Brain microvascular endothelial cell (primary cell): ENCODE measurements at places on chromosomes 4 and X.

DNA sequence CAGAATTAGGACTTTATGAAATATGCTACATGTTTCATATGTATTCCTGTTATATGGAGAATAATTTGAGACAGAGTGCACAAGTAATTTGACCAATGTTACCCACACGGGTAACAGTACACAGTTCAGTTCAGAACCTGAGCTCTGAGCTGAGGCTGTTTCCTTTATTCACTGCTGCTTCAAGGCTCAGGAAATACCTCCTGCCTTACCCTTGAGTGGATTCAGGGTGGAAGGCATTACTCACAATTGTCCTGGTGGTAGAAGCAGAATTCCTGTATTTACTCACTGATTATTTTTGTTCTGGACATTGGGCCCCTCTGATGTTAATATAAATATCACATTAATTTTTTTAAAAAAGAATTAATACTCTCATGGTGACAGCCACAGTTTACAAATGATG lies 73.5 kb upstream of the CAMK2D start:
- DNase-seq, result peak; percentile 54

DNA sequence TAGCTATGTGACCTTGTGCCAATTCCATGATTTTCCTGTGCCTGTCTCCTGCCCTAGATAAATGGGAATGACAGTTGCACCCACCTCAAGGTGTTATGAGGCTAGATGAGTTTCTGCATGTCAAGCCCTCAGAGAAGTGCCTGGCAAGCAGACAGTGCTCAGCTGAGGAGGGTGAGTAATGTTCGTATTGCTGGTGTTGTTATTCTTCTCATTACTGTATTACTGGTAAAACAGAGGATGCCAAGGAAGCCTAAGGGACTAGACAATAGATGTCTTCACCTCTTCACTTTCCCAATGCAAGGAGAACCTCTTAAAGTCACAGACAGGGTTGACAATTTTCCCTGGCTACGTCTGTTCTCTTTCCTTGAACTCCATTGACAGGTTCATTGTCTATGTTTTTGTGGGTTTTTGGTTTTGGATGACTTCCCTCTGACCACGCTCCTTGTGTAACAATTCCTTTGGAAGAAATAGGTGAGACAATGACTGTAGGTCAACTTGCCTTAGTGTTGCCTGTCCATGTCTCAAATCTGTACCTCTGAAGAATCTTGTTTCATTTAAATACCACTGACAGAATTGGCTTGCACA lies 19.2 kb downstream of the ETDC start:
- DNase-seq, result no peak

DNA sequence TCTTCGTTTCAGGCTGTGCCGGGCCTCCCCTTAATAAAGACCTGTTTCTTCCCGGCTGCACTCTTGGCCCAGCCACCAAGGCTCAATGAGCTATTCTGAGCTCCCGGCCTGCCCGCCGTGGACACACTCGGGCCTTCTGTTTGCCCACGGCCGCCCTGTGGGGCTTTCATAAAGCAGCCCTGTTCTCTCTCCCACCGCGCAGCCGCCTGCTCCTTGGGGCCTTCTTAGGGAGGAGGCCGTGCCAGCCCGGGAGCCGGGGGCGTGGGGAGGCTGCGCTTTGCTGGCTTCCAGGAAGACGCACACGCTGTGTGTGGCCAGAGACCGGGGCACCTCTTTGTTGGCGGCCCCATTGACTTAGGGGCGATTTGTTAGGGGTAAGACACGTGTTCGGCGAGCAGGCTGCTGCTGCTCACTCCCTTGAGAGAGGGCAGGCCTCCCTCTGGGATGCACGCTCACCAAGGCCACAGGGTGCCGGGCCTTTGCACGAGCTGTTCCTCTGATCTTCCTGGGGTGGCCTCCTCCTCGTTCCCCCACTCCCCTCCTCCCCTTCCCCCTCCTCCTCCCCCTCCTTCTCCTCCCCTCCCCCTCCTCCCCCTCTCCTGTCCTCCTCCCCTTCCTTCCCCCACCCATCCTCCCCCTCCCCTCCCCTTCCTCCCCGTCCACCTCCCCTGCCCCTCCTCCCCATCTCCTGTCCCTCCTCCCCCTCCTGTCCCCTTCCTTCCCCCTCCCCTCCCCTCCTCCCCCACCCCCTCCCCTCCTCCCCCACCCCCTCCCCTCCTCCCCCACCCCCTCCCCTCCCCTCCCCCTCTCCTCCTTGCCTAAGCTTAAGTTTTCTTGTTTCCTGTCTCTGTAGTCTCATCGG lies 11.3 kb downstream of the BLOC1S4 start:
- DNase-seq, result peak; percentile 14

DNA sequence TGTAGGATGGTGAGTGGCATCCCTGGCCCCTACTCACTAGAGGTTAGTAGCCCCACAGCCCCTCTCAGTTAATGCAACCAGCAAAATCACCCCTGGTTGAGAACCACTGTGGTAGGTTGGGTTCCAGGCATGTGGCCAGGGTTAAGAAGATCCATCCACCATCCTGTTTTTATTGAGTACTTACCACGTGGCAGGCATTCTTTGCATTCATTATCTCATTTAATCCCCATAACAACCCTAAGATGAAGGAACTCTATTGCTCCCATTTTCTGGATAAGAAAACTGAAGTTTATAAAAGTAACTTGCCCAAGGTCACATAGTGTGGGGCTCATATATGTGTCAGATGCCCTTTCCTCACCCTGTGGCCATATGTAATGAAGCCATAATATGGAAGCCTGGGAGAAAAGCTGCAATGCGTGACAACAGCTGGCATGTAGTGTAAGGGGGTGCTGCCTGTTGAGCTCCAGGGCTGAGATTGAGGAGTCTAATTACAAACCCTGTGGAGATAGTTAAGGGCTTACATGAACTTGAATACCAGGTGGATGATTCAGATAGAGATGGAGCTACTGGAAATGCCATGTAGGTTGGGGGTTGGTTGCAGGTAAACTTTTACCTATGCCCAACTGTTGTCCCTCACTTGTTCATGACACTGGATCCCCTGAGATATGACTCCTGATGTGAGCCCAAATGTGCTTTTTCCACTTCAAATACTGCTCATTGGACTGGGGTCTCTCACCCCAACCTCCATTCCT lies 100.2 kb upstream of the PGRMC2 start:
- DNase-seq, result peak; percentile 14

DNA sequence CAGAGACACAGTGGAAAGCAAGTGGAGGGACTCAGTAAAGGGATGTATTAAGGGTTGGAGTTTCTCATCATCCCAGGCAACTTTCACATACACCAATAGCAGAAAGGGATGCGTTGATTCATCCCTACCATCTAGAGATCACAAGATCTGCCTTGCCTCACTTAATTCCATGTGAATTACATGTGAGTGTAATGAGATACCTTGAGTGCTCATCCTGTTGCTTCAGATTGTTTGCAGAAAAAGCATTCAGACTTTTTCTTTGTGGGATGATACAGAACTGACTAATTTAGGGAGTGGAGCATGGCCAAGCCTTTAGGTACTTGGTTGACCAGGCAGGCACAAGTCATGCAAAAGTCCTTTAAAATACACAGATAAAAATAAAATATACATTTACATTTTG lies 124.8 kb upstream of the SLIT2 start:
- DNase-seq, result peak; percentile 25

DNA sequence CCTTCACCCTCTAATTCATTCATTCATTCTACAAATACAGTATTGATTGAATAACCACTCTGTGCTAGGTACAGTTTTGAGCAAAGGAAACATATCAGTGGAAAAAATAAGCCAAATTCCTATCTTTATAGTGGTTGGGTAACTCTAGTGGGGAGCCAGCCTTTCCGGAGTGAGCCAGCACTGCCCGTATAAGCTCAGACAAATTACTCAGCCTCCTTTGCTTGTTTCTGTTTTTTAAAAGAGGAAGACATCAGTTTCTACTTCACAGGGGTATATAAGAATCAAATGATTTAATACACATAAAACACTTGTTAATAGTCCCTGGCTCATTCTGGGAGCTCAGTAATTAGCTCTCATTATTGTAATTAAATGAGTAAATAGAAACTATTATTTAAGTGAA lies 238.2 kb upstream of the MAD2L1 start:
- DNase-seq, result no peak

DNA sequence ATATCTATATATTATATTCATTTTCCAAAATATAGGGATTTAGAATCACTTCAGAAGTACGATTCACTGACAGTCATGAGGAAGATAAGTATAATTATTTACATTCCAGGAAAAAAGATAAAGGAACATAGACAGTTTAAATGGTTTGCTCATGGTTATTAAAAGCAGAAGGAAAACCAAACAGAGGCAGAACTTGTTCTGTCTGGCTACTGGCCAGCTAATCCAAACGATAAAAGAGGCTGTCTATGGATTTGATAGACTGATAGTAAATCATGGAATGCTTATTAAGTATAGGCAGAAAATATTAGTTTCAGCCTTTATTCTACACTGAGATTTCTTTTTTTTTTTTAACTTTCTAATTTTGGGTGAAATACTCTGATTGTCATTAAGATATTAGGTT lies 50.2 kb downstream of the RPGR start:
- DNase-seq, result no peak

GRCh38 chrX:37796805-37797204 lies 16.9 kb downstream of the CYBB start:
- no peak for DNase-seq

GRCh38 chr4:20832826-20833225 lies 132.6 kb downstream of the PACRGL start:
- DNase-seq, result peak; percentile 88

DNA sequence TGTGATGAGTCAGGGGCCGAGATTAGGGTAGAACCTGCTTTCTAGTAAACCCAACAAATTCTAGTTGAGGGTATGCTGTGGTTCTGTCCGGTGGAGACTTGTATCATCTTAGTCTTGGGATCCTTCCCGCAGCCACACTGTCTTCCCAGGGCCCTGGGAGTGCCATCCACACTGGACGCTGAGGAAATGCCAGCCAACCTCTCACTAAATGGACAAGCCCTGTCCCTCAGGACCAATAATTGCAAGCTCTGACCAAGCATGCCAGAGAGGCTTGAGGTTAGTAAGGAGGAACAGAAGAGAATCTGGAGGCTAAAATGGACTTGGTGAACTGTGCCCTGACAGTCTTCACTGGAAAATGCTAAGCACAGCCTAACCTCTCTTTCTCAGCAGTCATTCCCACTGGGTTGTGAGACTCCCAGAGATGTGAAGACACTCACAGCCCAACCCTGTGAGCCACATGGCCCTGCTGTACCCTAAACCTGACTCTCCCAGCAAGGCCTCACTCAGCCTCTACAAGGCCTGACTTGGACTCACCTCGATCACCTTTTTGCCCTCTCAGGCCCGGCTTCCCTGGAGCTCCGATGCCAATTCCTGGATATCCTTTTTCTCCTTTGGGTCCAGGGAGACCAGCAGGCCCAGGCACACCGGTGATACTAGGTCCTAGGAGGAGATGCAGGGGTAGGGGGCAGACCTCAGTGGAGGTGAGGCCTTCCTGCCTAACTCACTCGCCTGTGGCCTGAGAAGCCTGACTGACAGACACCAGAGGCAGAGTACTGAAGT lies 77.6 kb downstream of the ATG4A start:
- DNase-seq, result no peak

- DNase-seq, result no peak
Measured at GRCh38 chr4:139054791-139055505, 39.4 kb downstream of the NOCT start.

GRCh38 chr4:95107004-95107403 lies 349.2 kb downstream of the BMPR1B start:
- DNase-seq, result no peak

DNA sequence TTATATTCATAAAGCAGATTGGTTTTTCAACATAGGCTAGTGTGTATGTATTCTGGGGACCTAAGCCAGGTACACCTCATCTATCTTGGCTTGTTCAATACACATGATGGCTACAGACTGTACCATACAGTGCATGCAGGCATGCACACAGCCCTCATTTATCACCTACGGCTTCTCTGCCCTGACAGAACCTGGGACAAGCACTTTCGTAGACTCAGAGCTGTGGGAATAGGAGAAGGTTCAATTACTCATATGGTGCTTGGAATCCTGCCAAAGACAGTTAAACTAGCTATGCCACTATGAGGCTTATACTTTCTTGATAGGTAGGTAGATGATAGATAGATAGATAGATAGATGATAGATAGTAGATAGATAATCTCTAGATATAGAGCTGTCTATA lies 457.2 kb downstream of the GALNTL6 start:
- DNase-seq, result no peak

DNA sequence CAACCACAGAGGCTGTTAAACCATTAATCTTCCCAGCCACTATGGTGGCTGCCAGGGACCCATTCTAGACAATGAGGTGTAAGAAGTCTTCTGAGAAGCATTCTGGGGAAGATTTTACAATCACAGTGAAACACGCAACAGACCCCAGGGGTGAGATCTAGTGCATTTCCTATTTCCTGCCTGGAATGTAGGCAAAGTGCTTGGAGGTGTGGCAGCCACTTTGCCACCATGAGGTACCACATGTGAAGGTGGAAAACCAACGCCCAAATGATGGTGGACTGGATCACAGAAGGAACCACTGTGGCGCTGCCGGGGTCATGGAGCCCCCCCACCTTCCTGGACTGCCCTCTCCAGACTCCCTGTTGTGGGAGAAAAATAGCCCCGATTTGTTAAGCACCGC lies 61.8 kb downstream of the WFS1 start:
- no peak for DNase-seq

- no peak for DNase-seq
Measured at GRCh38 chr4:100069207-100069606, 119.1 kb upstream of the H2AZ1 start.

GRCh38 chr4:158190718-158191117 lies 17.9 kb upstream of the GASK1B start:
- DNase-seq, result no peak

DNA sequence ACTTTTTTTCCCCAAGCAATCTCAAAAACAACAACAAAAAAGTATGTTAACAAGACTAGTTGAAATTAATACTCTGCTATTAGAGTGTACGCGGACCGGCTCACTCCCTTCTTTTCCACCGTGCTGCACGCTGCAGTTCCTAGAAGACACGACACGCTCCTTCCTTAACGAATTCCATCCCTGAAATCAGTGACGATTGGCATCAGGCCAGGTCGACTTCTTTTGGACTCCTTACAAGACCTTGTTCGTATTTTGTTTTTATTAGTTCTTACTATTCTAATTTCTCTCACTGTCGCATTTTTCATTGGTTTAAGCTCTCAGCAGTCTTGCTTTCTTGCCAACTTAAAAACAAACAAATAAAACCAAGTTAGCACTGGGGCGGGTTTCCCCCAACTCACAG lies 175.8 kb upstream of the PITX2 start:
- no peak for DNase-seq

DNA sequence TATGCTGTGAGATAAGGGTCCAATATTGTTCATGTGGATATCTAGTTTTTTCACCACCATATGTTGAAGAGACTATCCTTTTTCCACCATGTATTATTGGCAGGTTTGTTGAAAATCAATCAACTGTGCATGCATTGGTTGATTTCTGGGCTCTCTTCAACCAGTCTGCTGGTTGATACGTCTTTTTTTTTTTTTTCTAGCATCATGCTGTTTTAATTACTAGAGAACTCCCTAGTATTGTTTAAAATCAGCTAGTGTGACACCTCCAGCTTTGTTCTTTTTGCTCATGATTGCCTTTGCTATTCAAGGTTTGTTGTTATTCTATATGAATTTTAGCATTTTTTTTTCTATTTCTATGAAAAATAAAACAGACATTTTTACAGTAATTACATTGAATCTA lies 123.9 kb downstream of the SLC7A11 start:
- no peak for DNase-seq
